ENCODE measurements at places on chromosomes 7 and 10. TPM values are rescaled to one million over a fixed set of nuclear protein-coding genes. Genes with fewer than 3 reads are reported as not detected.

- no peak for DNase-seq
Measured at GRCh38 chr7:158013085-158013668, 574.4 kb downstream of the PTPRN2 start.

GRCh38 chr7:1588978-1589377 is 19.1 kb upstream of the PSMG3 start:
- DNase-seq = no peak

GRCh38 chr10:103648636-103649532 is 155.4 kb downstream of the NEURL1 start:
- DNase-seq = no peak

DNA sequence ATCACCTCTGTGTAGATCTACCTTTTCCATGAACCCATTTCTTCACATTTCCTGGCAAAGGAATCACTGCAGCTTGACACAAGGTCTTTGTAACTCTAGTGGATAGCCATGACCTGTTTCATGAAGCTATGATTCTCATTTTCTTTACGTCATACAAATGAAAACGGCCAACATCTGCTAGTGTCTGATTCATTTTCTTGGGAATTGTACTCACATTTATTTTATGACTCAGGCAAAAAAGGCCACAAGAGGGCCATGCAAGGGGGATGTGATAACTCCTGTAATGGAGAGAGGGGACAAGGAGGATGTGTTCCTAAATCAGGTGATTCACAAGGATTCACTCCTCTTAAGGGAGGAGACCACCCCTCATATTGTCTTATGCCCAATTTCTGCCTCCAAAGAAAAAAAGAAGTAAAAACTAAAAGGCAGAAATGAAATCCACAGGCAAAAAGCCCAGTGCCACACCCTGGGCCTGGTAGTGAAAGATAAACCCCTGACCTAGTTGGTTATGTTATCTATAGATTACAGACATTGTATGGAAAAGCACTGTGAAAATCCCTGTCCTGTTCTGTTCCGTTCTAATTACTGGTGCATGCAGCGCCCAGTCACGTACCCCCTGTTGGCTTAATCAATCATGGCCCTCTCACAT is 249.9 kb downstream of the IPMK start:
- DNase-seq = no peak

DNA sequence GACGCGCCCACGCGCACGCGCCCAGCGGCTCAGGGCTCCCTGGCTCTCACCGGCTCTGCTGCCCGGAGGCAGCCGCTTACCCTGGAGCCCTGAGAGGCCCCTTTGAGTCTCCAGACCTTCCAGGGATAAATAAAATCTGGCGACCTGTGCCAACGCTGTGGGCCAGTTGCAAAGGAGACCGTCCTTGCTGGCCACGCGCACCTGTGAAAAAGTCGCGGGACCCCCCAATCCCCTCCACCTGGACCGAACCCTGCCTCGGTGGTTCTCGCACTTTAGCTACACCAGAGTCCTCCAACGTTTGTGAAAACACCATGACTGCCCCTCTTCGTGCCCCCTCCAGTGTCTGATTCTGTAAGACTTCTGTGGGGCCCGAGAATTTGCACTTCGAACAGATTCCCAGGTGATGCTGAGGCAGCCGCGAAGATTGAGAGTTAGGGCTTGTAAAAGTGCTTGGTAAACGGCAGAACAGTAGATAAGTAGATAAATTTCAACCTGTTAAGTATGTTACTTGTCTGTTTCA is 102.4 kb upstream of the SVIL start:
- no peak for DNase-seq

DNA sequence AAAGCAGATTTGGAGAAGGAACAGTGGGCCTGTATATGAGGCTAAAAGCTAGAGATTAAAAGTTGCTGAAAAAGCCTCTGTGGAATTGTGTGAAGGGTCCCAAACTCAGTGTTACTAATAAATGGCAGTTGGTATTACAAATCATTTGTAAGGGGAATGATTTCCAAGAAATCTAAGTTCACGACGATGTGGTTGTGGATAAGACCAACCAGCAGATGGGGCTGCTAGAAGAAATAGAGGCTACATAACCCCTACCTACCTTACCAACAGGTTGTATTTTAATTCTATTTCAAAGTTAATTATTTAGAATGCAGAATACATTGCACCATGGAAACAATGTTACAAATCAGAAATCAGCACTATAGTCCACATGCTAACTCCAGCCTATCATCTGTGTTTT is 377.1 kb downstream of the HPSE2 start:
- no peak for DNase-seq

GRCh38 chr10:60497364-60497763 is 107.7 kb upstream of the ANK3 start:
- DNase-seq = no peak

DNA sequence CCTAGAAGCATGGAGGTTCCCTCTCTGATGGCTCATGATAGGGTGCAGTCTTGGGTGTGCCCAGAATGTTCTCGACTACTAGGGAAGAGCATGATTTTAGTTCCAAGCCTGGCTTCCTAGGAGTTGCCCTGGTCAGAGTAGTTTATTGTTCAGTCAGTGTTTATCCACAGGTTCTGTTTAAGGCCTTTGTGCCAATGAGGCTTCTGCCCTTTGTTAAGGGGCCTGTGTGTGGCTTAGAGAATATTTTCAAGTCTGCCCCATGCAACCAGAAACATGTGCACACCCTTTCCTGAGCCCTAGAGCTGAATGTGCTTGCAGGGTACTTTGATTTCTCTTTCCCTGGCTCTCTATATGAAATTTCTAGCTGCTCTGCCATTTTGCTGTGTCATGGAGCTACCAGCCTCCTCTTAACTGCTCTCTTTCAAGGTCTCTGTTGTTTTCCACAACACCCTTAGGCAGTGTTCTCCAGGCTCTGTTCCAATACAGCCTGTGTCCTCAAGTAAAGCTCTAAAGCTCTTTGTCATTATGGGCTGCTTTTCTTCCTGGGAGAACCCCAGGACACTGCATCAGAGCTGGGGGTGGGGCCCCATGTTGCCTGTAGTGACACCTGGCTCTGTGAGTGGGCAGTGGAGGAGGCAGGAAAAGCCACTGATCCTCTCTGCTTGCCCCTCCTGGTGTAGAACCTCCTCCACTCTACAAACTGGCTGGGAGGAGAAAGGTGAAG is 34.1 kb upstream of the TSPAN33 start:
- no peak for DNase-seq

- DNase-seq = no peak
Measured at GRCh38 chr7:101365956-101366355, 3.3 kb downstream of the COL26A1 start.

GRCh38 chr10:130634816-130635215 is 498.6 kb downstream of the GLRX3 start:
- DNase-seq = no peak

ASB10 gene
- not detected for total RNA-seq
